Naive B cell (primary cell): ENCODE measurements at places on chromosomes 3 and 15.

DNA sequence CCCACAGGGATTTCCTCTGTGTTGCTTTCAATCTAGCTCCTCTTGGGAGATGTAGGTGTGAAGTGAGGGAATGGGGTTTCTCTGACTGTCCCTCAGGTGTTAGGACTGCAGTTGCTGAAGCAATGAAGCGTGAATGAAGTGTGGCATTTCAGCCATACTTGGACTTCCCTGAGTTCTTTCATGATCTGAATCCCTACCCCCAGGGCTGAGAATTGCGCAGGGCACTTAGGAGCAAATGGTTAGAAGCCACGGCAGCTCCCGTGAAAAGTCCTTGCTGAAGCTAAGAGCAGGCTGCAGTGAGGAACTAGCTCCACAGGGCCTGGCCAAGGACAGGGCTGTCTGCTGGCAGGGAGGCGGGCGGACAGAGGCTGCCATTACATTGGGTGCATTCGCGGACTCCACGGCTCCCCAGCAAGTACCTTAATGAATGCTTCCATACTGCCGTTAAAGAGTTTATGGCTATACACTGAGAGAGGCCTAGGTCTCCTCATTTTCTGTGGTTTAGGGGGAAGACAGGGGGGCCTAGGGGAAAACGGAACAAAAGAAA is 69.0 kb upstream of the RAD18 start:
- DNase-seq: no peak

DNA sequence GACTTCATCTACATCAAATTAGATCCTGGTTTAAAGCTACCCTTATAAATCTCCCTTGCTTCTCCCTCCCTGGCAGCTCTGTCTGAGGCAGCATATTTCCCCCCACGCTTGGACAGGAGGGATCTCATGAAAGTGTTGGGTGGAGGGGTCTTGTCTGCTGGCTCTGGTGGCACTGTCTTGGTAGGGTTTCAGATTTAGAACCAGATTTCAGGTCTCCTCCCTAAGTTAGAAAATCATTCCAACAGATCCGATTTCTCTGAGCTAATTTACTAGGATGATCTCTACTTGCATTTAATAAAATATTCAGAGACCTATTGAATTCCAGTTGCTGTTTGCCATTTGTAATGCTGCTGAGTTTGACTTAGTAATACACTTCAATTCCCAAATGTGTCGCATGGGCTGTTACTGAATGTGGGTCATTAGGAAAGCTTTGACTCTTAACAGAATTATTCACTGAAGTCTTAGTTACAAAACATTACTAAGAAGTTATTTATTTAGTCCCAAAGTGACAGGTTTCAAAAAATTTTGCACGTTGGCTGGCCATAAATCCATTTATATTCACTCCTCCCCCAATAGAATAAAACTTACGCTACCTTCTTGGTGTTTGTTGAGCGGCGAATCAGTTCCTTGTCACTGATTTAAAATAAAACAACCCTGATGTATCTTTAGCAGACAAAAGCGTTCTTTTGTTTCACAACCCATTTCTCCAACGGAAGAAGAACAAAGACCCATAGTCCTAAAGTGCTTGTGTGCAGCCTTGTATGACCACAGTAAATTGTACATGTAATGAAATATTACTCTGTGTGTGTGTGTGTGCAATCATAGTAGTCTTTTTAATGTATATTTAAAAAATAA is 84.5 kb downstream of the TRAK1 start:
- no peak for DNase-seq

DNA sequence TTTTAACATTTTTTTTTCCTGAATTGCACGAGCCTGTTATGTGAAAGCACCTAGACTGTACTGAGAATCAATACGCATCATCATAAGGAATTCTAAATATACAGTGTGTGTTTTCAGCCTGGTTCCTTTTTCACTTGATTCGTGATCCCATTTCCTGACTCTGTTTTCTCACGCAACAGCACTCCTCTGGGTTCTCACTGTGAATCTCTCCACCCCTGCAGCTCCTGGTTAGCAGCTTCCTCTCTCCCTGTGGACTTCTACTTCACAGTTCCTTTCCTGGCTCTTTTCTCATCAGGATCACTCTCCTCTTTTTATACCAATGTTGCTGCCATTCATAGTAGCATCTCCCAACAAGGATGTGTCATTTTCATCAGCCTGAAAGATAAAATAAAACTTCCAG is 297.2 kb downstream of the CADM2 start:
- no peak for DNase-seq

- DNase-seq: peak; percentile 14
Measured at GRCh38 chr15:85168642-85169173, 187.1 kb downstream of the PDE8A start.
